ENCODE measurements at places on chromosomes 5 and 9.

GRCh38 chr5:142360607-142361120, 35.8 kb upstream of the SPRY4 start:
- DNase-seq = no peak

GRCh38 chr5:178301641-178302040, 69.0 kb upstream of the PHYKPL start:
- DNase-seq = no peak

GRCh38 chr5:168291964-168292785, 730 bp downstream of the WWC1 start:
- DNase-seq = no peak

GRCh38 chr5:37915097-37915736, 75.4 kb upstream of the GDNF start:
- no peak for DNase-seq

- DNase-seq = no peak
These were observed 118.4 kb upstream of the KCNN2 start for GRCh38 chr5:114243281-114243971.

DNA sequence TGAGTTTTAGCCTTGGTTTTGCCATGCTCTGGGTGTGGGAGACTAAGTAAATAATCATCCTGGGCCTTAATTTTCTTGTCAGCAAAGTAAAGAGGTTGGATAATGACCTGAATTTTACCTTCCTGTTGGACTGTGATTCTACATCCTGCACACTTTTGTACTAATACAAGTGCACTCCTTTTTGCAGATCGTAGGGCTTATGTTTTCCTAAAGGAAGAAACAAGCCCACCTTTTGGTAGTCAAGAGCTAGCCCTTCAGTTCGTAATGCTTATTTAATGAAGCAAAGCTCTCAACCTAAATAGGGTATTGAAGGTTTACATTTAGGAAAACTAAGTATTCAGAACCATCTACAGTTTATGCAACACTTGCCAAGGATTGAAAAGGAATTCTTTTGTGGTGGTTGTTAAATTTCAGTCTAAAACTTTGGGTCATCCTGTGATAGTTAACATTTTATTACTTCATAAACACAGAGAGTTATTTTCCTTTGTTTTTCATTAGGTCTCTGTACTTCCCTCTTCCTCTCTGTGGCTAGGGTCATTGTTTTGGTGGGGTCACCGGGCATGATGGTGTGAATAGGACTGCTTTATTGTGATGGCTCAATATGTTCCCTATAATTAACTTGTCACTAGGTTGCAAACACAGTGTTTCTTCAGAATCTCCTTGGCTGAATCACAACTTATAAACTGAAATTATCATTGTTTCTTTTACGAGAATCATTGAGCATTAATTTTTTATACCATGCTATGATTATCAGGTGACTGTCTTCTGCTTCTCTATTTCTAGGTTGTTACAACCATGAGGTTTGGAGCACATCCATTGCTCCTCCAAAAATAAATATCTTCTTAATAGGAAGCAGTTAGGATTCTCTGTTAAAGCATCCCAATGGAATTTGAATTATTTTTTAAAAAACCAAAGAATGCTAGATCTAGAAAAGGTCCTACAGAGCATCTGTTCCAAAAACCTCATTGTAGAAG, 28.5 kb downstream of the SPINK5 start:
- DNase-seq = no peak

DNA sequence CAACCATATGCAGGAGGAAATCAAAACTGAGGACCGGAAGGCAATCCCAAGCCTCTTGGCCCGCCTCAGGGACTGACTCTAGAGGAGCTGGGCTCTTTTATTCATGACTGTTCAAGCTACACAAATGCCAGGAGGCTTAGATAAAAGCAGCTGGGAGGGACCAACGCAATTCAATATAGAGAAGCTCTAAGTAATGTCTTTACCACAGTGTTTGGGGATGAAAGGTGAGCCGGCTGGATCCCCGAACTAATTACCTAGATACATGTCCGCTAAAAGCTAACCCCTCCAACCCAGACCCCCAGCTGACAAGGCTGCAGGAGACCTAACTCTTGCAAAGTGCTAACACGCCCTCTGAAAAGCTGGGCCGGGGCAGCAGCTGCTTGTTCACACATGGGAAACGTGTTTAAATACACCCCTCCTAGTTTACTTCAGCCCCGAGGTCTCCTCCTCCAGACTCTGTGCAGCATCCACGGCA, 67.5 kb downstream of the TLE1 start:
- DNase-seq = no peak

GRCh38 chr5:151030379-151030778, 10.0 kb downstream of the GPX3 start:
- no peak for DNase-seq

GRCh38 chr5:137751869-137752491, 2.2 kb downstream of the HNRNPA0 start:
- DNase-seq = no peak

DNA sequence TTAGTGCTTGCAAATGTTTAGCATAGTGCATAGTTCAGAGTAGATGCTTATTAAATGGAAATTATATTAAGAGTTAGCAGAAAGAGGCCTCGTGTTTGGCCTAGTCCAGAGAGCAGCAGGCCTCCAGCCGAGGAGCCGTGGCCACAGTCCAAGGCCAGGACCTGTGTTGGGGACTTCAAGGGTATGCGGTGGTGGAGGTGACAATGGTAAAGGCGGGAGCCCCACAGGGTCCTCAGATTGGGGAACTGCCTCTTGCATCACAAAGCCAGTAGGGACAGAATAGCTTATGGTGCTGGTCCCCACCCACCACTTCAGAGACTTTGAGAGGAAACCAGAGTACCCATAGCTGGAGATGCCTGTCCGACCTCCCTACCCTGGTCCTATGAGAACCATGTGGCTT, 554.6 kb upstream of the RIOK2 start:
- no peak for DNase-seq

DNA sequence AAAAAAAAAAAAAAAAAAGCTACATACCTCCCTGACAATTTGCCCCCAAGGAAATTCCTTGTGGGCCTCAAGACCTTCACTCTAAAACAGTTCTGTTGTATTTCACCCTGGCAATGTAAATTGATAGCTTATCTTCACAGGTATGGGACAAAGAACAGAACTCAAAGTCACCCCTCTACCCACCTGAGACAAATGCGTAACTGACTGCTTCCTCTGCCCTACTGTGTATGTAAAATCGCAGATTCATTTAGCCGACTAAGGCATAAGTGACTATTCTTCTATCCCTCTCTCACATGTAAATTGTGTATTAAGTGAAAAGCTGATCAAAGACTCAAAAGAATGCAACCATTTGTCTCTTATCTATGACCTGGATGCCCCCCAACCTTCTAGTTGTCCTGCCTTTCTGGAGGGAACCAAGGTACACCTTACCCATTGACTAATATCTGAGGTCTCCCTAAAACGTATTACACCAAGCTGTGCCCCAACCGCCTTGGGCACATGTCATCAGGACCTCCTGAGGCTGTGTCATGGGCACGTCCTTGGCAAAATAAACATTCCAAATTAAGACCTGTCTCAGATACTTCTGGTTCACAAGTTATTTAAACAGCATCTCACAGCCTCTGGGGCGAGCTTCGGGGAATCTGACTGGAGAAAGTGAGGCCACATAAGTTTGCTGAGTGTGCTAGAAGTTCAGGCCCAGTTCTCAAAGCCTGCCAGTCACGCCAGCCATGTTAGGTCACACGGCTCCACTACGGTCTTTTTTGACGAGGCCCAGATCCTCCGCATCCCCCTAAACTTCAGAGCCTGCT, 954 bp downstream of the TBCA start:
- no peak for DNase-seq

DNA sequence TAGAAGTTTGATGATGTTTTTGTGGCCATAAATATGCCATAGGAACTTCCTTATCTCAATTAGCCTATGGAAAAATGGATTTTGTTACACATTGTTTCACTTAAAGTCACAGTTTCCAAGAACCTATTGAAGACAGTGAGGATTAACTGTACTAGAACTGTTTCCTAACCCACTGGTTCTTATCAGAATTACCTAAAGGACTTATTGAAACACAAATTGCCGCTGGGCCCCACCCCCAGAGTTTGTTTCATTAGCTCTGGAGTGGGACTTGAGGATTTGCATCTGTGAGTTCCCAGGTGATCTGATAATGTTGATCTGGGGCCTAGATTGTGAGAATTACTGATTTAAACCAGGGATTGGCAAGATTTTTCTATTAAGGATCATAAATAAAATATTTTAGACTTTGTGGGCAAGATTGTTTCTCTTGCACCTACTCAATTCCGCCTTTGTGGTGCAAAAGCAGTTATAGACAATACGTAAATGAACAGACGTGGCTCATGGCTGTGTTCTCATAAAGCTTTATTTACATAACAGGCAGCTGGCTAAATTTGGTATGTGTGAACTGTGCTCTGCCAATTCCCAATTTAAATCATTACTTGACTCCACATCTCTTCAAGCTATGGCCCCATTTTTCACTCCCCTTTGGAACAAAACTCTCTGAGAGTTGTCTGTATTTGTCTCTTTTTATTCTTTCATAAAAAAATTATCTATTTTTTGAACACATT, 9.3 kb downstream of the JAK2 start:
- DNase-seq = no peak

- DNase-seq = no peak
These were observed 120.4 kb upstream of the CPEB4 start for GRCh38 chr5:173767574-173768266.

- DNase-seq = no peak
These were observed 586.5 kb upstream of the PTPRD start for GRCh38 chr9:11199335-11199734.

GRCh38 chr5:159105145-159106053, 5.7 kb upstream of the EBF1 start:
- no peak for DNase-seq

DNA sequence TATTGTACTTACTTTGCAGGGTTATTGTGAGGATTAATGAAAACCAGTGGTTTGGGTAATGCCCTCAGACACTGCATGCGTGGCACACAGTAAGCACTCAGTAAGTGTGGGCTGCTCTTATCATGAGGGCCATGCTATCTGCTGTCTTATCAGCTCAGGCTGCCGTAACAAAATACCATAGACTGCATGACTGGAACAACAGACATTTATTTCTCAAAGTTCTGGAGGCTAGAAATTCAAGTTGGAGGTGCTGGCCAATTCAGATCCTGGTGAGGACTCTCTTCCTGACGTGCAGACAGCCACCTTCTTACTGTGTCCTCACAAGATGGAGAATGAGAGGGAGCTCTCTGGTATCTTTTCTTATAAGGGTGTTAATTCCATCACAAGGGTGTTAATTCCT, 23.9 kb upstream of the SH3PXD2B start:
- no peak for DNase-seq

DNA sequence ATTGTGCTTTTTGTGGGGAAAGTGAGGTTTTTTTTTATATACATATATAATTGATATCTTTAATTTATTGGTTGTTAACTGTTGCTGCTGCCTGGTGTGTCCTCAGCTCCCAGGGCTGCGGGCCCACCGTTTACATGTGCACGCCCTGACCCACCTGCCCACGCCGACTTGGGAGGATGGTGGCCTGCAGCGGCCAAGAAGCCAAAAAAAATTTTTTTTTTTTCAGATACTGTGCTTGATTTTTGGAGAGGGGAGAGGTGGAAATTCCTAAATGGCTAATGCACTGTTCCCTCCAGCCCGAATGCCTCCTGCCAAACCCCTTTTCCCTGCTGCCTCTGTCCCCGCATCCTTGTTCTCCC, 32.0 kb upstream of the HMCN2 start:
- DNase-seq = no peak

DNA sequence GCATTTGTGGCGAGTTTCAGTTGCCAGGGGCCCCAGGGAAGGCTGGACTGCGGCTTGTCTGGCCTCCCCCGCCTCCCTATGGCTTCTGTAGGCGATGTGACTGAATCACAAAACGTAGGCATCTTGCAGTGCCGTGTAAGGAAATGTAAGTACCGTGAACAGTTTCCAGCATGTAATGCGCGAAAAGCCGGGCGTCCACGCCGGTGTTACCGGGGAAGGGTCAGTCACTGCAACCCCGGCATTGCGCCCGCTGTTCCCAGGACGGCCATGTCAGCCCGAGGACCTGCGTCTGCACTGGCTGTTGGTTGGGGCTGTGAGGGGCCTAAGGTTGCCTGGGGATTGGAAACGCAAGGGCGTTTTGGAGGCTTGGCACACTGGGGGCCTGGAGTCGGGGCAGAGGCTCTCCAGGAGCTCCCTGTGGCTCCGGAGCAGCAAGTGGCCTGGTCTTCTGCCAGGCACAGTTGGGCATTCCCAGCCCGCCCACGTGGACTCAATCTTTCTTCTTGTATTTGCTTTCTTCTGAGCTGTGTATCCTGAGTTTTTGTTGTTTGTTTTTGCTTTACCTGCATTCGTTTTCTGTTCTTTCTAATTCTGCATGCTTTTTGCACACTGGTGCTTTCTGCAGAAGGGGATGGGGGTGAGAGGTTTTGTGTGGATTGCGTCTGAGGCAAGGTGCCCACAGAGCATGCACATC, 36.9 kb upstream of the PLEKHG4B start:
- no peak for DNase-seq

DNA sequence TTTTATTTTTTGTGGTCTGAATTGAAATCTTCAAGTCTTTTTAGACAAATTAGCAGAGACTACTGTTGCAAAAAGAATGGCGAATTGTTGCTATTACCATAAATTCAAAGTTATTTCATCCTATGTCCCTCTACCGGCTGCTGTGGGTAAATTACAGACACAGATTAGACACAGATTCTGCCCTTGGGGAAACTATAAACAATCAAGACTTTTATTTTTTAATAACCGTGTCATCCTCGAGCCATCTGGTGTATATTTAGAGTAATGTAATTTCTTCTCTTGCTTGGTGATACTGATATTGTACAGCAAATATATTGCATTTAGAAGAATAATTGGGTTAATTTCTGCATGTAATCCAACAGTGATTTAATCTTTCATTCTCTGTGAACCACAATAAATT, 228.0 kb upstream of the ADAMTSL1 start:
- no peak for DNase-seq

- DNase-seq = no peak
These were observed 162.0 kb downstream of the AP3B1 start for GRCh38 chr5:78132507-78132906.

- no peak for DNase-seq
These were observed 757.2 kb downstream of the TLE1 start for GRCh38 chr9:80932181-80932580.

Data from effector CD4-positive, alpha-beta T cell (primary cell).